IPS-NIHi11 (cell line): ENCODE measurements at places on chromosomes 11 and 22.

DNA sequence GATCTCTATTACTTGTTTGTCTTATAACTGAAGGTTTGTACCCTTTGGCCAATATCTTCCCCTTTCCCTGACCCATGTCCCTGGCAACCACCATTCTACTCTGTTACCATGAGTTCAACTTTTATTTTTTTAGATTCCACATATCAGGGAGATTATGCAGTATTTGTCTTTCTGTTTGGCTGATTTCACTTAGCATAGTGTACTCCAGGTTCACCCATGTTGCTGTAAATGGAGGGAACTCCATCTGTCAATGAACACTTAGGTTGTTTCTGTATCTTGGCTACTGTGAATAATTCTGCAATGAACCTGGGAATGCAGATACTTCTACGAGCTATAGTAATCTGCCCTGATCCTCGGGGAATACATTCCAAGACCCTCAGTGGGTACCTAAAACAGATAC lies 14.9 kb downstream of the OR10D3 start:
- no peak for DNase-seq

DNA sequence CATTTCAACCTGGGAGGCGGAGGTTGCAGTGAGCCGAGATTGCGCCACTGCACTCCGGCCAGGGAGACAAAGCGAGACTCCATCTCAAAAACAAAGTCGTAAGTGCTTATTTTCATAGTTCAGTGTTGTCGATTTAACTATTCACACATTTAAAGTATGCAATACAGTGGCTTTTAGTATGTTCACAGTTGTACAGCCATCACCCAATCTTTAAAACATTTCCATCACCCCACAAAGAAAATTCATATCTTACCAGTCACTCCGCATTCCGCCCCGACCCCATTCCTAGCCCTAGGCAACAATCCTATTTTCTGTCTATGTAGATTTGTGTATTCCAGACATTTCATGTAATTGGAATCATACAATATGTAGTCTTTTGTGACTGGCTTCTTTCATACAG lies 11.9 kb downstream of the IPO7 start:
- DNase-seq: no peak

GRCh38 chr11:66313321-66314185 lies 3.3 kb downstream of the CD248 start:
- DNase-seq: peak; percentile 56

- DNase-seq: peak; percentile 89
Observed at GRCh38 chr22:29154364-29155048, 51.2 kb upstream of the EMID1 start.

- DNase-seq: no peak
Observed at GRCh38 chr22:26713823-26714449, 56.5 kb downstream of the MIAT start.

DNA sequence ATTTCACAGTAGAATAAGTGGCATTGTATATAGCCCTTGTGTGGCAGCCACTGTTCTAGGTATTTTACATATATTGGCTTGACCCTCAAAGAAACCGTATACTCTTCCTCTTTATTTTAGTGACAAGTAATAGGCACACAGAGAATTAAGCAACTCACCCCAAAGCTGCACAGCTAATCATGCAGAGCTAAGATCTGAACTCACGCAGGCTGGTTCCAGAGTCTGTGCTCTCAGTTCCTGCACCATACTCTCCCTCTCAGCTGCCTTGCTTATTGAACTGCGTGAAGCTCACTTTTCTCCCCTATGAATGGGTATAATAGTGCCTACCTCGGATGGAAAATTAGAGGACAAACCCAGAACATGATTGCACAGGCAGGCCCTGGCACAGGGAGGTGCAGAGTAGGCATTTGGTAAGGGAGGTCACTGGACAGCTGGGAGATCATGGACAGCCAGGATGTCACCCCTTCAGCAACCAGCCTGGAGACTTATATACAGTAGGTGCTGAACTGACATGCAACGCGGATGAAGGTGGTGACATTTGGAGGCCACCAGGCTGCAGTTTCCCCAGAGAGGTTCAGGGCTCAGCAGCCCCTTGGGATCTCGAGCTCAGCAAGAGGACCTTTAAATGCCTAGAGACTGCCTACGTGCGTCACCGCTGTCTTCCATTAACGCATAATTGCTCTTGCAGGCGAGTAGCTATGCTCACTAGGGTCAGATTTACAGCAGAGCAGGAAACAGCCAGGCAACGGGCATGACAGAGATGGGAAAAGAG lies 78.4 kb upstream of the TP53I11 start:
- no peak for DNase-seq

GRCh38 chr11:118705111-118705741 lies 25.8 kb upstream of the TREH start:
- DNase-seq: no peak

GRCh38 chr11:107172996-107173395 lies 154.7 kb upstream of the GUCY1A2 start:
- DNase-seq: no peak

GRCh38 chr11:35623621-35624168 lies 5.4 kb downstream of the FJX1 start:
- no peak for DNase-seq

DNA sequence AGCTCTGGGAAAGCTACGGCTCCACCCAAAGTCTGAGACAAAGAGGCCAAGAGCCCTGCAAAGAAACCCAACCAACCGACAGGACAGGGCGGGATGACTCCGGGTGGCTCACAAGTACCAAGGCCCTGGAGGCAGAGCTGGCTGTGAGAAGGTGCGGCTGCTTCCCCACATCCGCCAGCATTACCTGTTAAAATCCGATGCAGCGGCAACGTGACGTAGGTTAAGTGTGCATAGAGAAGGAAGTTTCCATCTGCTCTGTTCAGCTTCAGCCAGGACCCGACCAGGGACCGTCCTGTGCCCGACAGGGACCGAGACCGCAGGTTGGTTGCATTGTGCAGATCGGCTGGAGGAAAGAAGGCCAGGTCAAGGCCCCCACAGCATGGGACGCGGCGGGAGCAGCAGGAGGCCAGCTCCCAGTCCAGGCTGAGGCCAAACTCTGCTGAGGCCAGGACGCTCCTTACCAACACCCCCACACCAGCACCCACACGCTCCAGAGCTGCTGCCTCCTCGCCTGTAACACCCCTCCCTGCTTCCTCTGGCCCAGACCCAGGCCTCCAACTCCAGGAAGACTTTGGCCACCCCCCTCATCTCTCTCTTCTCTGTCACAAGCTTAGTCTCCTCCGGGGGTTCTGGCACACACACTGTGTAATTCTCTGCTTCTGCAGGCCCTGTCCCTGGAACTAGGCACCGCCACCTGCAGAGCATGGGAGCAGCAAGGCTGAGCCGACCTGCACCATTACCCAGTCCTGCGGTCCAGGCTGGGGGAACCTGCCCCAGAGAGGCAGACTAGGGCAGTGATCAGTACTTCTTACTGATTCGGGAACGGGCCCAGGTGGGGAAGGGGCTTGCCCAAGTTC lies 34.1 kb downstream of the NUP50 start:
- DNase-seq: no peak

DNA sequence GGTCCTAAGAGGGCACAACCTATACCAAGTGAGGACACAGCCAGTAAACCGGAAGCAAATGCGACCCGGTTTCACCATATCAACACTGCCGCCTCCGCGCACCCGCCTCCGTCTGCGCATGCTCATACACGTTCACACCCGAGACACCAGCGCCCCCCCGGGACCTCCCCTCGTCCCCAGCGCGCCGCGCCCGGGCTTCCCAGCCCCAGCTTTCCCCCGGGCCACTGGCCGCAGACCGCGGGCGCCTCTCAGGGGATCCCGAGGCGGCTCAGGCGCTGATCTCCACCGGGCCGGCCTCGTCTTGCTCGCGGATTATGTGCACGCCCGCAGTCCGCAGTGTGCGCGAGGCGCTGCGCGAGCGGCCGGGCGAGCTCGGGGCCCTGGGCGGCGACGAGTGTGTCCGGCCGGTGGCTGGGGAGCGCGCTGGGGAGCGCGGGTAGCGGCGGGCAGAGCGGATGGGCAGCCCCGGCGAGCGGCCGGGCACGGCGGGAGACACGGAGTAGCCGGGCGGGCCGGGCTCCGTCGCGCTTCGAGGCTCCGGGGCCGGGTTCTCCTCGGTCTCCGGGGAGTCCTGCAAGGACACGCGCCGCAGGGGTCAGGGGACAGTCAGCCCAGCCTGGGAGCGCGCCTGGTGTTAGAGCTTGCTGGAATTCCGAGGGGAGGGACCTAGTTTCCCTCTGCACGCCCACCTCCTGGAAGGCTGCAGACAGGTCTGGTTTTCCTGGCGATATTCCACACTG lies 2.0 kb downstream of the HEPN1 start:
- peak; percentile 88 for DNase-seq

- no peak for DNase-seq
Observed at GRCh38 chr11:87966694-87967093, 208.5 kb downstream of the RAB38 start.

DNA sequence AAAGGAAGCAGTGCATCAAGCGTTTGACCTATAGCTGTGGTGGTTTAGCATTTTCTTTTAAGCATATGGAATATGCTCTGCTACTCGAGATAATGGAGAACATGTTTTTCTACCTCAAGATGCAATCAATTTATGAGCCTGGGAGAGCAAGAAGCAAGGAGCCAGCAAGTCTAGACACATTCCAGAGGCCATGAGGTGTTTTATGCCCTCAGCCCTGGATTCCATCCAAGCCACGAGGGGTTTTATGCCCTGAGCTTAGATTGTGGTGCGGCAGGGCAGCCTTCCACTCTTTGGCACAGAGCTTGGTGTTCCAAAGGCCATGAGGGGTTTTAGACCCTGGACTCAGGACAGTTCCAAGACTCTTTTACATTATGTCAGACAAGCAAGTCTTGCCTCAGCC lies 11.7 kb upstream of the DNAJB13 start:
- DNase-seq: no peak

GRCh38 chr11:15714641-15715399 lies 600.1 kb downstream of the INSC start:
- DNase-seq: no peak

GRCh38 chr11:75430714-75431532 lies 2.1 kb downstream of the KLHL35 start:
- DNase-seq: no peak

DNA sequence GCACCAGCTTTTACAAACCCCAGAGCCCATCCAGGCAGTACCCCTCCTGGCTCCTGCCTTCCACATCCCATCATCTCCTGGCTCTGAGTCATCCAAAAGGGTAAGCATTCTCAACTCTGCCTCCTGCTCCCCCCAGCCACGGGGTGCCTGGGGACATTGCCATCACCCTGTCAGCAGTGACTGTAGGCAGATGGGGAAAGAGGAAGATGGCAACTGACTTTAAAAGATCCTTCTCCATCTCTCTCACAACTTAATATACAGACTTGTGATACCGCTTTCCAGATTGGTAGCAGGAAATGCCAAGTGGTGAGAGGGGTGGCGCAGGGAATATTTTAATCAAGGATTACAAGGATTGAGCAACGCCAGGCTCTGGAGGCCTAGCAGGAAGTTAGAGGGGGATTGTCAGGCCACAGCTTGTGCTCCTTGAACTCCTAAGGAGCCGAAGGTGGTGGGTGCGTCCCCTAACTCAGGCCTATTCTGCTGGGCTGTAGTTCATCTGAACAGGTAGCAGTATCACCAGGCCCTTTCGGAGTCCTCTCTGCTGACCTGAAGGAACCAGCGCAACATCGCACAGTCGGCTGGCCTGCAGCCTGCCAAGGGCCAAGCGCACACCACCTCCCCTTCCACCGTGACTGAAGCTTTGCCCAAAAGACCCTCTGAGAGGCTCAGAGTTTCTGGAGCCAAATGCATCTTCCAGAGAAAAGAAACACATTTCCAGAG lies 83.3 kb downstream of the ZC3H12C start:
- DNase-seq: no peak

DNA sequence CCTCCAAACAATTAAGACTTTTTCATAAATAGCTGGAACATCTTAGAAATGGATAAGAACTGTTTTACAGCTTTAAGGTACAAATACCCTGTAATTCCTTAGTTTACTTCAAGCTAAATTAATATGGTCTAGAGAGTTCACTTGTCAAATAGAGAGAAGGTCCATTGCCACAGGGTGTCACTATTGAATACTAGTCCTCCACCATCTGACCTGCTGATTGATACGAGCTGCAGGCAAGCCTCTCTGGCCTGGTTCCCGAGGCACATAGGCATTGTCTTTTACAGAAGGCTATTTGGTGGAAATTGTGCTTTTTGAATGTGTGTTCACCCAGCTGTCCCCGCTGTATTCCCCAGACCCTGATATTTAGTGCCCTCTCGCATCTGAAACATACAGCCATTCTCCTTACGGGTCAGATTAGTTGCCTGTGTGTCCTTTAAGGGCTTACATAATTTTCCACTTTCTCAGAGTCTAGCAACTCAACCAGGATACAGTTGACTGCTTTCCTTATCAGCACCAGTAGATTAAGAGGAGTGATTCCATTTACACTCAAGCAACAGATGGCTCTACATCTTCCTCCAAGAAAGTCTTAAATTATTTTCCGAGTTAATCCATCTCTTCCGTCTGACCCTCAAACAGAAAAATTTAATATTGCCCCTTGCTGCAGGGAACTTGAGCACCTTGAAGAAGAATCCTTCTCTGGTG lies 788.8 kb upstream of the FAT3 start:
- no peak for DNase-seq

DNA sequence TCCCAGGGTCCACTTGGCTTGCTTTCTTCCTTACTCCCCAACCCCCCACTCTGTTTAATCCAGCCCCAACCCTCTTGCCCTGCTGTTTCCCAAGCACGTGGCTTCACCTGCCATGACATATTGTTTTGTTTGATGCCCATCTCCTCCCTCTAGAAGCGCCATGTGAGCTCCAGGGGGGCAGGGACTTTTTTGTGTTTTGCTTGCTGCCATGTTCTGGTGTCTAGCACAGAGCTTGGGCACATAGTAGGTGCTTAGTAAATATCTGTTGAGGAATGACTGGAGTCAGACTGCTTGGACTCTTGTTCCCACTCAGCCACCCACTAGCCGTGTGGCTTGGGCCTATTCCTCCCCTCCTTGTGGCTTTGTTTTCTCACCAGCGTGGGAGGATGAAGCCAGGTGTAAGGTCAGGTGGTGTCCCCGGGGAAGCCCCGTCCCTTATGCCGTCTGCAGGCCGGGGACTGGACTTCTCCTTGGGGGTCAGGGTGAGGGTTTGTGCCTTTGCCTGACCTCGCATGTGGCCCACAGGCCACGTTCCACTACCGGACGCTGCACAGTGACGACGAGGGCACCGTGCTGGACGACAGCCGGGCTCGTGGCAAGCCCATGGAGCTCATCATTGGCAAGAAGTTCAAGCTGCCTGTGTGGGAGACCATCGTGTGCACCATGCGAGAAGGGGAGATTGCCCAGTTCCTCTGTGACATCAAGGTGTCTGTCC lies 3.8 kb downstream of the AIP start:
- DNase-seq: no peak

GRCh38 chr22:22508274-22509176 lies at the start of gene ZNF280B:
Gene ZNF280B (minus strand): TSS chr22:22508742. CDS start chr22:22489398, 19,344 bp downstream.
- DNase-seq: peak; percentile 95

DNA sequence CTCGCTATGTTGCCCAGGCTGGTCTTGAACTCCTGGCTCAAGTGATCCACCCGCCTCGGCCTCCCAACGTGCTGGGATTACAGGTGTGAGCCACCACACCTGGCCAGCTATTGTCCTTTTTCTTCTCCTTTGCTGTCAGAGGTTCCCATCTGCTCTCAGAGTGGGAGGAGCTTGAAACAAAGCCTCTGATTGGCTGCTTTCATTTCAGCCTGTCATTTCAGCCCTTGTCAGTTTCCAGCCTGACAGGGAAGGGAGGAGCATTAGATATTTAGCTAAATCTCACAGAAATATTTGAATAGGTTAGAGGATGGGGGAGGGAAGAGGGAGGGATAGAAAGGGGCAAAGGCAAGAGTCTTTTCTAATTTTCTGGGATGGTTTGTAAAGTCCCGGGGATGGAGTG lies 8.7 kb downstream of the SLC22A6 start:
- DNase-seq: no peak
